Type B pancreatic cell (in vitro differentiated cells): ENCODE measurements at places on chromosomes 7 and 10.

GRCh38 chr10:113199459-113199858 lies 249.4 kb downstream of the TCF7L2 start:
- no peak for DNase-seq

DNA sequence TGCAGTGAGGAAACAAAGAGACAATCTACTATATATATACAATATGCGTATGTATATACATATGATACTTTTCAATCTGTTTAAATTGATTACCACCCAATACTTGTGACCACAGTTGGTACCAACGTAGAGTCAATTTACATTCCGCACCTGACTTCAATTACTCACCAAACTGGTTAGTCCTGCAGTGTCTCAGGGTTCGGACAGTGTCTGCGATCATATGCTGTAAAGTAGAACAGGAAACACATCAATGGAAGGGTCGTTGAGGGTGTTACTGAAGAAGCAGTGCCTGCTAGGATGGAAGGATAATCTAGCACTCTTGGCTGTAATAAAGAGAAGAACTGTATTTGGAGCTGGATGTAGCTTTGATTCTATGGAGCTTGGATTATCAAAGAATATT lies 179.7 kb upstream of the CDCA7L start:
- no peak for DNase-seq

- no peak for DNase-seq
These were observed 157.0 kb upstream of the ADO start for GRCh38 chr10:62647375-62648092.

GRCh38 chr10:113027574-113028455 lies 77.8 kb downstream of the TCF7L2 start:
- DNase-seq = no peak

DNA sequence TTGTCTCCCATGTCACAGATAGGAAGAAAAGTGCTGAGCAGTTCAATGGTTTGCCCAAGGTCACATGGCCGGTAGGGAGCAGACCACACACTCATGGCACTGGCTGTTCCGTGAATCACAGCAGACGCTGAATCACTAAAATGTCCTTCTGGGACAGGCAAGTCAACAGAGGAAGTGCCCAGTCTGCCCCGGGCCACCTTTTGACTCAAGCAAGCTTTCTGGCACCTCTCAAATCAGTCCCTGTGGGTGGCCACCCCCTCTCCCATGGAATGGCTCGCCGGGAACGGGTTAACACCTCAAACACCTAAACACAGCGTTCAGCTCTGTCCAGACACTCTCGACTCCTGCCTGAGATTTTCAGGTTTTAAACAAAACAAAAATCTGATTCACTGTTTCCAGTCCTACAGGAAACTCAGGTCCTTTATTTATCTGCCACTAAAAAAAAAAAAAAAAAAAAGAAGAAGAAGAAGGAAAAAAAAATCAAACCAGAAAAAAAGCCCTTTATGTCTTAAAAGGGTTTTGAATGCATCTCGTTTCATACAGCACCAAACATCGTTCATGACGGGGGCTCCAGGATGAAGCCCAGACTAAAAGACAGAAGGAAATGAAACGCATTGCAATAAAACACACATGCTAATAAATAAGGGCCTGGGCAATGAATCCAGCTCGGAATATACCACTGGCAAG lies 15.5 kb downstream of the CARD11 start:
- DNase-seq = no peak

GRCh38 chr7:76505168-76506080 lies 4.9 kb upstream of the UPK3B start:
- DNase-seq = peak; percentile 61

- no peak for DNase-seq
These were observed 73.9 kb downstream of the ADRA2A start for GRCh38 chr10:111150691-111151090.

GRCh38 chr7:117875566-117875965 lies 2.3 kb upstream of the CTTNBP2 start:
- DNase-seq = no peak

GRCh38 chr7:98200364-98200763 lies 10.9 kb upstream of the BHLHA15 start:
- DNase-seq = no peak

DNA sequence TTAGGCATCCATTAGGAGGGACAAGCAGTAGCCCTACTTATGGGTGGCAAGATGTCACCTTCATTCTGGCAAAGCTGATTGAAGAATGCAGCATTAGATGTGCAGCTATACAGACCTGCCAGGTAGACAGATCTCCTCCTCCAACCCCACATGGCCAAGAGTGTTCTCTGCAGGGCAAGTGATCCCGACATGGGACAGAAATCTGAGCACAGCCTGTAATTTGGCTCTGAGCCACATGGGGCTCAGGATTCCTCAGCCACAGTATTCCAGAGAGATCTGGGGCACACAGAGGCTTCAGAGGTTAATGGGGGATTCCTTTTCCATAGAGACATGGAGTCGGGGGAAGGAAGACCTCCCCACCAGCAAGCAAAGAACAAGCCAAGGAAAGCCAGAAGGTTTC lies 58.7 kb upstream of the GDF10 start:
- DNase-seq = no peak

DNA sequence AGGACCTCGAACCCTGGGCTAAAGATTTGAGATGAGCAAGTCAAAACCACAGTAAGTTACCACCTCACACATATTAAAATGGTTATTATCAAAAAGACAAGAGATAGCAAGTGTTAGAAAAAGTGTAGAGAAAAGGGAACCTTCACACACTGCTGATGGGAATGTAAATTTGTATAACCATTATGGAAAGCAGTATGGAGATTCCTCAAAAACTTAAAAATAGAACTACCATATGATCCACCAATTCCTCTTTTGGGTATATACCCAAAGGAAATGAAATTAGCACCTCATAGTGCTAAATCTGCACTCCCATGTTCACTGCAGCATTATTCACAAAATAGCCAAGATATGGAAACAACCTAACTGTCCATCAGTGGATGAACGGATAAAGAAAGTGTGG lies 20.8 kb upstream of the FRA10AC1 start:
- no peak for DNase-seq

- no peak for DNase-seq
These were observed 131.9 kb downstream of the CALCR start for GRCh38 chr7:93442478-93443224.

GRCh38 chr7:42674541-42674940 lies 237.3 kb downstream of the C7orf25 start:
- no peak for DNase-seq

DNA sequence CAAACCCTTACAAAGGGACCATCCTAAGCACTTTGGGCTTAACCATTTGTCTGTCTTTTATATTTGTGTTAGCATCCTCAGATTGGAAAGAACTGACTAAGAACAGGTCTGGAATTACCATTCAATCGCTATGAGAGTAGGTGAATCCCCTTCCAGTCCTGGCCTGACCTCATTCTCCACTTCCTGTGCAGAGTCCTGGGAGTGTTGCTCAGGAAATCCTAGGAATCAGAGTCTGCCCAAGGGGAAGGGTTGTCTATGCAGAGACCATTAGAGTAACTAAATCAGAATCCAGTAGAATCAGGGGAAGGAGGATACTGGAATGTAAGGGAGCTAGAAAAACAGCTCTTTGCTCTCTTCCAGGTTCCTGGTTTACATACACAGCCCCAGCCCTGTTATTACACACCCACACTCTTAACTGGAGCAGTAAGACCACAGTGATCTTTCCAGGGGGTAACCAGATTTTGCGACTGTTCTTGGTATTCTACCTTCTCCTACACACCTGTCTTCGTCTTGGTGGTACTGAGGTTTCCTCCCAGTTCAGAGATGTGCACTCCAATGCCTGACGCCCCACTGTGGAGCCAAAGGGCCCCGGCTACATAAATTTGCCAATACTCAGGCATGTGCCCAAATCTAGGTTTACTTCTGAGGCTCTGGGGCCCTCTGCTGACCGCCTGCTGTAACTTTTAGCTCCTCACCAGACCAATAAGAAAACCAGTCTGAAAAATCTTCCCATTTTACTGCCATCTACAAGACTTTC lies 103.7 kb downstream of the RNF216 start:
- no peak for DNase-seq

GRCh38 chr10:125015356-125015944 lies 73.5 kb downstream of the ZRANB1 start:
- no peak for DNase-seq

- no peak for DNase-seq
These were observed 348.7 kb upstream of the LRGUK start for GRCh38 chr7:133778472-133778871.

GRCh38 chr10:73992899-73993788 lies 4.8 kb upstream of the VCL start:
- DNase-seq = no peak

DNA sequence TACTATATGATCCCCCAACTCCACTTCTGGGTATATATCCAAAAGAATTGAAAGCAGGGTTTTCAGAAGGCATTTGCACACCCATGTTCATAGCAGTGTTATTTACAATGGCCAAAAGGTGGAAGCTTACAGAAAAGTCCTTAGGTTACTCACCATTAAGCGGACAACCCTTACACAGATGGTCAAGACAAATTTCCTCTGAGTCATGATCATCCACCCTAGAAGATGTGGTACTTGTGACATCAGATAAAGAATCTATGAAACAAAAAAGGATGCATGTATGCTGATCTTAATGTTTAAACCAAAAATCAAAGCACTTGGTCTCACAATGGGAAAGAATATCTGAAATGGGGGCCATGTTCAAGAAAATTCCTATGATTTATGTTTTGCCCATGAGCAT lies 31.1 kb downstream of the ZC3HAV1 start:
- DNase-seq = no peak

DNA sequence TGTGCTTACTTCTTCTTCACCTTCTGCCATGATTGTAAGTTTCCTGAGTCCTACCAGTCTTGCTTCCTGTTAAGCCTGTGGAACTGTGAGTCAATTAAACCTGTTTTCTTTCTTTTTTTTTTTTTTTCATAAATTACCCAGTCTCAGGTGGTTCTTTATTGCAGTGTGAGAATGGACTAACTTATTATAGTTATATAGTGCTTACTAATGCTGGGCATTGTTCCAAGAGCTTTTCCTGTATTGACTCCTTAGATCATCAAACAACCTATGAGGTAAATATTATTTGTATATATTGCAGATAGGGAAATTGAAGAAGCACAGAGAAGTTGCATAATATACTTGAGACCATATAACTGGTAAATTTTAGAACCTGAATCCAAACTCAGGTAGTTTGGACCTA lies 98.1 kb downstream of the MBL2 start:
- DNase-seq = no peak

- DNase-seq = no peak
These were observed 1.1 kb upstream of the FAM53B start for GRCh38 chr10:124745252-124745651.

- DNase-seq = no peak
These were observed 65.5 kb downstream of the CUX1 start for GRCh38 chr7:101882595-101883564.

- DNase-seq = no peak
These were observed 203.8 kb upstream of the PTPRZ1 start for GRCh38 chr7:121669144-121669543.

GRCh38 chr10:98419469-98420261 lies 4.7 kb upstream of the PYROXD2 start:
- DNase-seq = no peak

- no peak for DNase-seq
These were observed 59.7 kb downstream of the SEM1 start for GRCh38 chr7:96649981-96650380.

DNA sequence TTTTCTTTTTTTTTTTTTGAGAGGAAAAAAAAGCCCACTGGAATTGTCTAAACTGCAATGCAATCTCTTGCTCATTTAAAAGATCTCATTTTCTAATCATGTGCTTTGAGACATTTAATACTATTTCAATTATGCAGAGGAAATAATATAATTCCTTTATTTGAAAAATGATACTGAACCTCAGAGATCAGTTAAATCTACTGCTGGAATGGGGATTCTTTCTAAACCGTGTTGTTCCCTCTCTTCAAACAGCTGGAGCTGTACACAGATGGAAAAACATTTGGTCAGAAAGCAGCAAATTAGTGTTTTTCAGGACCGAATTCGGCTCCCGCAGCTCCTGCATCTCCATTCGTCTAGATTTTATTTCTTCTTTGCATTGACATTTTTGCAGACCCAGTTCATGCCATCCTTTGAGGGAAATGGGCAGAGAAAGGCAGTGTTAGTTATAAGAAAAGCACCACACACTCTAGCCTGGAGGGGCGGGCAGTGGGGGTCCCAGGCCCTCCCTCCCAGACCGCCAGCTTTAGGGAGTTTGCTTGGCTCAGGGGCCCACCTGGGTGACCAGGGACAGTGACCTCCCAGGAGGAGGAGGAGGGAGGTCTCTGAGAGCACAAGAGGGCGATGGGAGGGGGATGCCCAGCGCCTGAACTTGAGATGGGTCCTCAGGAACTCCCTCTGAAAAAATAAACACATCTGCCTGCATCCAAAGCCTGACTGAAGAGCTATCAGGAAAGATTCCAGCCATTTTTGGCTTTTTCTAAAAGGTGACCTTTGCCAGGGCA lies 32.4 kb downstream of the TRIM8 start:
- DNase-seq = no peak

DNA sequence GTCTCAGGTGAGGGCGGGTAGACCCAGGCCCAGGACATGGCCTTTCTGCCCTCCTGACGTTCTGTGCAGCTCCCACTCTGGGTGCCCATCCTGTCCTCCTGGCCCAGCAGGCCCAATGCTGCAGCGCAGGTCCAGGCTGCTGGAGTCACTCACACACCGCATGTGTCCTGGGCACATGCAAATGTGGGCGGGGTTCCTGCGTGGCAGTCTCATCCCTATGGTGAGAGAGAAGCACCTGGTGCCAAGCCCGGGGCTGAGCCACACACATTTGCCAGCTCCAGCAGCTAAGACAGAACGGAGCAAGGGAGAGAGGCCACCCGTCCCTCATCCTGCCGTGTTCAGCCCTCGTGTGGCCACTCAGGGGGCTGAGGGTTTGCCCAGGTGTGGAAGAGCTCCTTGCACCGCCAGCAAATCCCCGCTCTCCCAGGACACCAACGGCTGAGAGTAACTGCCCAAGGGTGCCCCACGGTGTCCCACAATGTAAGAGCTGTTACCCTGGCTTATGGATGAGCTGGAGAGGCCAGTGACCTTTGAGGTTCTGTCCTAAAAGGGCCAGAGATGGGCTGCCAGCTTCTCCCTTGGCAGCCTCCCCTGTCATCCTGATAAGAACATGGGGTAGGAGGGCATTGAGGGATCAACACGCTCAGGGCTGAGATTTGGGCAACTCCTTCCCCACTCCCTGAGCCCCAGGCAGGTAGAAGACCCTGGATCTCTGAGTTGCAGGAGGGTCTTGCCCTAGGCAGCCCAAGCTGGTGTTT lies 4.4 kb downstream of the FUOM start:
- DNase-seq = no peak

GRCh38 chr10:17838080-17838648 lies 29.0 kb downstream of the MRC1 start:
- DNase-seq = no peak
